ENCODE measurements at places on chromosomes 16 and 17.

DNA sequence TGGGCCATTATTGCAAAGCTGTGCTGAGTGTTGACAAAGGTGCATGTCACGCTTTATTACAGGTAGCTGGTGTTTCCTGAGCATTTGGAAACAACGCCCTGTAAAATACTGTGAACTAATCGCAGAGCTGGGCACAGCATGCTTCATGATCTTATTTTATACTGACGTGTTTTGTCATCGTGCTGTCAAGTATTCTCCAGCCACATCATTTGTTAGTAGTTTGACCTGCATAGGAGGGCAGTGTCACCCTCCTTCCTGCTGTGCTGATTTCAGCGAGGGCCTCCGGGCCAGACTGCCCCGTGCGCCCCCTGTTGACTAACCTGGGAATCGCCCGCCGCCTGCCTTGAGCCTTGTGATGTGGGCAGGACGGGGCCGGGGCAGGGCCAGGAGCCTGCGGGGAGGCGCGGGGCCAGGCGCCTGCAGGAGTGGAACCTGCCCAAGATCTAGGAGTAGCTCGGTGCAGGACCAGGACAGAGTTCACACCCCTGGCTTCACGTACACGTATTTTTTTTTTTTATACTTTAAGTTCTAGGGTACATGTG, 820.7 kb downstream of the KCNJ18 start:
- no peak for DNase-seq

DNA sequence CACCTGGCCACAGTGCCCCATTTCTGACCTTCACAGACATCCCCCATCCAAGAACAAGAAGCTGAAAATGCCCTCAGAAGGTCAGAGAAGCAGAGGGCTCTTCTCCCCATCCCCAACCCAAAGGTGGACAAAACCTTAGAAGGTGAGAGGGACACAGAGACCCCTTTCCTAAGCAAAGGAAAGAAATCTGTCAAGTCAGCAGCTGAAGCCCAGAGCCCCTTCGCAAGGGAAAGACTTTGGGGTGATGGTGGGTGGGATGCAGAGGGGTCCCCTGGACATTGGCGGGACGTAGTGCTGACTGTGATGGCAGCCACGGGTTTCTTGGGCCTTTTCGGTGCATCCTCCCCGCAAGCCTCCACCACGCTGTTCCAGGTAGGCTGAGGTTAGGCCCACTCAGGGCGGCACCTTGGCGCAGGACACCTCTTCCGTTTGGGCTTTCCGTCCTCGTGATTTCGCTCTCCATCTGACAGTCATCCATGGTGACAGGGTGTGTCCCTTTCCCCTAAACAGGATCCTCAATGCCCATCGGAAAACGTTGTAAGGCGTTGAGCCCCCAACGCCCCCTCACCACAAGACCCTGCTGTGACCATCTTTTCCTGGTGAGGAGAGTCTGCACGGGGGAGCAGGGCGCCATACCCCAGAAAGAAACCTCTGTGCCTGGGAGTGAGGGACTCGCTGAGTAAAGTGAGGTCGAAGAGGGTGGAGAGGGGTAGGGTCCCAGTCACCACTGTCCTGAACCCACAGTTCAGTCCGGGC, 10.7 kb upstream of the GSDMA start:
- no peak for DNase-seq

DNA sequence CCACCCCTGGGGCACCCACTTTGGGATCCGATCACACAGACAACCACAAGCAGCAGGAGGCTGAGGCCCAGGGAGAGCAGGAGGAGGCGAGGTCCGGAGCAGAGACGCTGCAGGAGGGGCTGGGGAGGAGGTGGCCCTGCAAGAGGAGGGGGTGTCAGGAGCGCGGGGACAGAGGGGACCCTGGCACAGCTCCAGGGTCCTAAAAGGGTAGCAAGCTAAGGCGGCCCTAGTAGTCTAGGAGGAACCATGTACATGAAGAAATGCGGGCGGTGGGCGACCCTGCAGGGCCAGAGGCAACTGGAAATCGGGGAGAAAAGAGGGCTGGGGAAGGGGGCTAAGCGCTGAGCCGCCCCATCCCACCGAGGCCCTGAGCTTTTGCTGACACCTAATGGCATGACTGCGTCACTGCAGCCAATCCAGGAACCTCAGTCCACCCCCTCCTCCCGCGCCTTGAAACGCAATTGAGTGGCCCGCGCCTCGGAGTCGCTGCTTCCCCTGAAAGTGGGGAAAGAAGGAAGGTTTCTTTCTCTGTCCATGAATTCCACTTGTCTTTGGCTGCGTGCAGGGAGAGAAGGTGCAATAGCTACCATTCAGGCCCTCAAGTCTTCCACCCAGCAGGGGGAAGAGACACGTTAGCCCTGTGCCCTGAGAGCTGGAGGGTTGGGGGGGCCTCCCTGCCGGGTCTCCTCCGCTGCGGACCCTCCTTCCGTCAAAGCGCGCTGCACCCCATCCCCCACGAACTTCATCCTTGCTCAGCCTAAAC, 1.8 kb downstream of the ASGR1 start:
- peak; percentile 40 for DNase-seq

- DNase-seq: no peak
Observed at GRCh38 chr17:46823657-46824056, 5.2 kb upstream of the WNT3 start.

DNA sequence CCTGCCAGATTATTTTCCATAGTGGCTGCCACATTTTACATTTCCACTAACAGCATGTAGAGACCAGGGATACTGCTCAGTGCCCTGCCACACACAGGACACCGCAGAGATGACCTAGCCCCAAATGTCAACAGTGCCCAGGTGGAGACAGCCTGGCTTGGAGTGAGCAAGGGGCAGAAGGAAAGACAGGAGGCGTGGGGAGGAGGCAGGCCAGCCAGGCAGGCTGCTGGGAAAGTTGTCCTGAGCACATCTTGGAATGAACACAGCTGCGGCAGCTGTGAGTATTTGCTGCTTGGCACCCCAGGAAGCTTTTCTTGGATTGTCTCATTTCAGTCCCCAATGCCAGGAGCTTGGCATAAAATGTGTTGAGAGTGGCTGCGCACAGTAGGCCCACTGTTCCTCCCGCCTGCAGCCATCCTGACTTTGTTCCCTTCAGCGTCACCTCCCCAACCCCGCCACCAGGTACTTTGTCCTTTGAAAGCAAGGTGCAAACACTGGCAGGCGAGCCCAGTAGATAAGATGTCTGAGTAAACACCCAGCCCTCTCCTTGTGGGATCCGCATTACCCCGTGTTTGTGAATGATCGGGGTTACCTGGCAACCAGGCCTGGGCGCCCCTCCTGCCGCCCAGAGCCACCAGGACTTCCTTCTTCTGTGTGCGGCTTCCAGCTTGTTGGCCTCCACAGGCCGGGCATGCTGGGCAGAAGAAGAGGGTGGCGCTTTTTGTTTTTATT, 114.0 kb downstream of the CMIP start:
- DNase-seq: peak; percentile 75

GRCh38 chr16:58018803-58019202, 6.8 kb upstream of the MMP15 start:
- DNase-seq: no peak

- no peak for DNase-seq
Observed at GRCh38 chr17:42414704-42415409, 8.2 kb downstream of the CAVIN1 start.

DNA sequence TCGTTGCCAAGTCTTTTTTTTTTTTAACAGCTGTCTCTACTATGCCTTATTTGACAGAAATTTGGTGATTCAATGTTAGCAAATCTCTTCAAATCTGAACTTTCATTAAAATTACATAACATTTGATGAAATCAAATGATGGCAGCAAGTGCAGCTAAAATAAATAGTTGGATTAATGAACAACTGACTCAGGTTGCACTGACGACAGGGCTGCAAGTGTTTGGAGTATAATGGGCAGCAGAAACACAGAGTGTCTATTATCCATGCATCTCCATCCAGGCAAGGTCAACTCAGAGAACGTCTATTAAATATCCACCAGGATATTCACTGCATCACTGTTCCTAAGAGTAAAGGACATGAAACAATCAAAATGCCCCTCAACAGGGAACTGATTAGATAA, 109.8 kb downstream of the SLC39A11 start:
- DNase-seq: no peak

- no peak for DNase-seq
Observed at GRCh38 chr16:3857189-3858043, 23.1 kb downstream of the CREBBP start.

GRCh38 chr16:56930486-56931270, 1.3 kb upstream of the HERPUD1 start:
- DNase-seq: peak; percentile 43

GRCh38 chr16:660459-661183, 7.3 kb upstream of the RHOT2 start:
- DNase-seq: no peak

- no peak for DNase-seq
Observed at GRCh38 chr17:16327018-16327417, 26.3 kb downstream of the CENPV start.

DNA sequence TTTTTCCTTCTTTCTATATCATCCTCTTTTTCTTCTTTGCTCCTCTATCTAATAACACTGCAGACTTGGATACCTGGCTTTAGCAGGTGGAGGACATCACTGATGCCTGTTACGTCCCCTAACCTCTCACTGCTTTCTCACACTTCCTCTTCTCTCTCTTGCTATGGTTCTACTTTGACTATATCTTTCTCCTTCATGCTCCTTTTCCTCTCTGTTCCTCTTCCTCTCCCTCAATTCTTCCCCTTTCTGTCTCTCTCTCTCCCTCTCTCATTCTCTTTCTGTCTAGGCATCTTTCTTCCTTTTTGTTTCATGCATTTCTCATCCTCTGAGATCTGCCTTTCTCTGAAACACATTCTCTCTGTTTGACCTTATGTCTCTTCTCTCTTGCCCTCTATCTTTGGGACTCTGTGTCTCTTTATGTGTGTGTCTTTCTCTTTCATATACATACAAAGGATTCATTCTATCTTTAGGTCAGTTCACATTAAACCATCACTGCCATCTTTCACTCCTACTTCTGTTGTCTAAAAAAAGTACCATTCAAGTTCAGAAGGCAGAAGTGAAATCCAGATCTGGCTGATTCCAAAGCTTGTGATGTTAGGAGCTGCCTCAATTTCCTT, 353.7 kb downstream of the SHISA9 start:
- no peak for DNase-seq

DNA sequence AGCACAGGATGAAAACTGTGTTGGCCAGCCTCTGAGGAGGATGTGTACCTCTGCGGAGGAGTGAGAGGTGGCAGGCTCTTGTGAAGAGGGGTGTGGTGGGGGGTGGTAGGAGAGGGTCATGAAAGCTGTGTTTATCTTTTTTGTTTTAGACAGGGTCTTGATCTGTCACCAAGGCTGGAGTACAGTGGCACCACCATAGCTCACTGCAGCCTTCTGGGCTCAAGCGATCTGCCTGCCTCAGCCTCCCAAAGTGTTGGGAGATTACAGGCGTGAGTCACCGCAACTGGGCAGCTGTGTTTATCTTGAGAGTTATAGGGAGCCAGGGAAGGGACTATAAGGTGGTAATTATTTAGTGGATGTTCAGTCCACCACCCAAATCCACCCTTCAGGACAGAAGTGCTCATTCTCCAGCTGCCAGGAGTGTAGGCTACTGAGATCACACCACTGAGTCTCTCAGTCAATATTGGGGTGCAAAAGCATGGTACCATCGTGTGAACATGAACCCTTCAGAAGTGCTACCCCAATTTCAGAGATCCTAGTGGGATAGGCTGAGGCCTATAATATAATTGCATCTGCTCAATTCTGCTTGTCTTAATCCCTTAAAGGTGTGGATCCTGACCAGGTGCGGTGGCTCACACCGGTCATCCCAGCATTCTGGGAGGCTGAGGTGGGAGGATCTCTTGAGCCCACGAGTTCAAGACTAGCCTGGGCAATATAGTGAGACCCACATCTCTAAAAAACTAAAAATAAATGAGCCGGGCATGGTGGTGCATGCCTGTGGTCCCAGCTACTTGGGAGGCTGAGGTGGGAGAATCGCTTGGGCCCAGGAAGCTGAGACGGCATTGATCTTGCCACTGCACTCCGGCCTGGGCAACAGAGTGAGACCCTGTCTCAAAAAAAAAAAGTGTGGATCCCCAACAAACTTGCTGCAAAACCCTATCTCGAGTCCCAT, 788 bp upstream of the EXOC3L1 start:
- DNase-seq: no peak

DNA sequence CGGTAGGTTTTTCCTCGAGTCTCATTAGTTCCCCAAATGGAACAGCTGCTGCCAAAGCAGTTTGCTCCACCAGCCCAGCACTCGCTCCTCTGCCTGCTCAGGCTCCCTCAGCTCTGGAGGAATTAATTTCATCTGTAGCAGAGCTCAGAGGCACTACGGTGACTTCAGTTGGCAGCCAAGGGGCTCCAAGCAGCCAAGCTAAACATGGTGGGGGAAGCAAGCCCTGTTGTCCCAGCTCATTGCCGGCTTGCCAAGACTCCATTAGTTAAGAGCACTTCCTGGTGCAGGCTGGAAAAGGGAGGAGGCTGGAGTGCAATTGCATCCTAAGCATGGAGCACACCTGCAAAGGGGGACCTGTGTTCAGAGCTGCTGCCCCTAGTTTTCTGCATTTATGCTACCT, 78.7 kb upstream of the GPRC5B start:
- DNase-seq: no peak
